ENCODE measurements at places on chromosomes 5 and 9. TPM values are rescaled to one million over a fixed set of nuclear protein-coding genes. Genes with fewer than 3 reads are reported as not detected.

Gene SHISAL2B
- not detected for total RNA-seq

Gene HK3
- not detected for total RNA-seq

Gene ARAP3
- total RNA-seq, result 3.9 TPM

Gene EDIL3
- 16.3 TPM for total RNA-seq

Gene NXNL2
- total RNA-seq, result 3.1 TPM

Gene BTNL8
- not detected for total RNA-seq

Gene TAS2R1
- not detected for total RNA-seq

Gene ZNF367
- total RNA-seq, result 9.3 TPM

Gene MYORG
- total RNA-seq, result 0.13 TPM

- DNase-seq, result no peak
Observed at GRCh38 chr5:96636046-96636445, 26.1 kb upstream of the CAST start.

DNA sequence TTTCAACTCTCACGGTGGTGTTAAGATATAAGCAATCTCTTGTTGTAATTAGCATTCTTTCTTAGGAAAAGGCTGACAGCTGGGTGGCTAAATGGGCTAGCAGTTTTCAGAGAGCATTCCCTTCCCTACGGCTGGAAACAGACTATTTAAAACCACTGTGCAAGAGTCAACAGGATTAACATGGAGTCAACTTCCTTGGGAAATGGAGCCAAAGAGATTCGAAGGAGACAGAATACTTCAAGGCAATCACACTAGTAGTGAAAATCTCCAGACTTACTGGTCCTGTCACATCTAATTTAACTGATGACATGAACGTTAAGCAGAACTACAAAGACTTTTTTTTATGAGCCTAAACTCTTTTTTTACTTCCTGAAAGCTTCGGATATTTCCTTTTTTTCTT lies 453.3 kb upstream of the ITGA1 start:
- no peak for DNase-seq

GRCh38 chr9:74497748-74498620 lies 849 bp downstream of the RORB start:
- DNase-seq, result peak; percentile 40

- DNase-seq, result no peak
Observed at GRCh38 chr5:162324328-162324727, 256.8 kb downstream of the GABRG2 start.

GRCh38 chr9:85292261-85292660 lies 449.5 kb downstream of the AGTPBP1 start:
- DNase-seq, result no peak

DNA sequence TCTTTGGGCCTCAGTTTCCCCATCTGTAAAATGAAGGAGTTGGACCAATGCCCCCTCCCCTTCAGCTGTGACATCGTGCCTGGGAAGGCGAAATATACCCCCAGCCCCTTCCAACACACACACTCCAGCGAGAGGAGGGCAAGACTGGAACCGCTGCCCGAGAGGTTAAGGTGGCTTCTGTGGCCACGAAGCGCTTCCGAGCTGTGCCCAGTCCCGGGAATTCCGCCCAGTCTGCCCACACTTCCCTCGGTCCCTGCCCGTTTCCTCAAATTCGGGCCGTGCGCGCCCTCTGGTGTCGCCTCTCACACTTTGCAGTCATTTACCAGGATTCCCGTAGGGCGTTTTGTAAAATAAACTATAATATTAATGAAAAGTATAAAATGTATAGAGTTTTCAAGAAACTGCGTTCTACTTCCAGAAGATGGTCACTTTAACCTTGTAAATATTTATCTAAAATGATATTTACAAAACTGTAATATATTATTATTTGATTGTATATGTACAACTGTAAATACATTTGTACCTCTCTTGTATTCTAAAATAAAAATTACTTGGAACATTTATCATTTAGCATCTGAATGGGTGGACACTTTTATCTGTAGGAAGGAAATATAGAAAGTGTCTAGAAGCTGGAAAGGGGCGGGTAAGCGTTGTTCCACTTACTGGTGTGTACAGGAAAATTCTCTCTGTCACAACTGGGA lies 11.0 kb upstream of the EXOSC2 start:
- DNase-seq, result peak; percentile 92

GRCh38 chr9:1535051-1535450 lies 480.1 kb upstream of the SMARCA2 start:
- no peak for DNase-seq

DNA sequence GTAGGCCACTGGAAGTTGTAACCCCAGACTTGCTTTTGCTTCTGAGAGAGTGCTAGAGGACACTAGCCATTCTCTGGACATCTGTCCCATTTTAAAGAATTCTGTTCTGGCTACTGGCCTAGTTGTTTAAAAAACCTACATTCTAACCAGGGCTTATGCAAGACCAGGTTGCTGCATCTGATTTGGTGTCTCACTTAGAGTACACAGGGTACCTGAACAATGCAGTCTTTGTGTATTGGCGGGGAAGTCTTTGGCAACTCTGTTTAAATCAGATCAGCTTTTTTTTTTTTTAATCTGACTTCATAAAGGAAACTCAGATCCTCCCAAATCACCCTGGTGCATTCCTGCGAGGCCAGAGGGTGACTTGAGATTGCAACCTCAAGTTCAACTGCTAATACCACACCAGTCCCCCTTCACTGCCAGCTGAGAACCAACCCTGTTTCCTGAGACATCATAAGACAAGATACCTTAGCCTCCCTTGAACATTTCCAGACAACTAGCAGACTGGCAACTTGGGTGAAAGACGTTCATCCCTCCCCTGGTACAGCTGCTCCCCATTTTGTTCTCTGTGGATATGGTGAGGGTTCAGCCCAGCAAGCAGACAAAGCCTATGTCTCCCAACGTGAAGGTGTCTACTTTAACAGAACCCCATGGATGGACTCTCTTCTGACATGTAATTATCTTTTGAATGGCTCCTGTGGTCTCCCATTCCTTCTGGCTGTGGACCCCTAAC lies 27.0 kb downstream of the SKP1 start:
- DNase-seq, result peak; percentile 12

DNA sequence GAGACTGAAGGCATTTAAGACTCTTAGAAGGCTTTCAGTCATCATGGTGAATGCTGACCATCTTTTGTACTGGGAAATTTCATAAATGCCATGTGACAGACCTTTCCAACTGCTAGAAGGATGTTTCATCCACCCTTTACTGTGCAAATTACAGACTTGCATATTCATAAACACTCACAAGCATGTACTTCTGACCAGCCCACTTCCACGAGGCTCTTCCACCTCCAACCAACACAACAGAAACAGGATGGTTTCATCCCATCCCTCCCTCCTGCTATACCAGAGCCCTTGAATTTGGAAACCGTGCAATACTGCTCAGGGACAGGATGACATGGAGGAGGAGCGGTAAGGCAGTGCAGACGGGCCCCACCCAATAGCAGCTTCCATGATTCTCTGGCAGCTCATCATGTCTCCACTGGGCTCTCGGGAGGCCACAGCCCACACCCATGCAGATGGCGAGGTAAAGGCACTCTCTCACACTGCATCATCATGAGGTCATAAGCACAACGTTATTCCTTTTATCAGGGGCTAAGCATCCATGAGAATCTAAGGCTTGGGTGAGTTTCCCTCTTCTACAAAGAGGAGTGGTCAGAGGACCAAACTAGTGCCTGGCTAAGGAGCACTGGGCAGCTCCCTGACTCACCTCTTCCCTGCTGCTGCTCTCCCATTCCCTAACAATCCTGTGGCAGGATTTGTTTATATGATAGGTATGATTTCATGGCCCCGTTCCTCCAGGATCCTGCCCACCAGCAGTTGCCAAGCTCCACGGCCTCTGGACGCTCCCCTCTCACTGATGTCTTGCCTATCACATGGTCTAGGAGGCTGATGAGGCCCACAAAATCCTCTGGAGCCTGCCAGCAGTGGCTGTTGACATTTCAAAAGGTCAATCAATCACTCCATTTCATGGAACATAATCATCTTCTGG lies 94.4 kb upstream of the FSTL4 start:
- DNase-seq, result no peak

DNA sequence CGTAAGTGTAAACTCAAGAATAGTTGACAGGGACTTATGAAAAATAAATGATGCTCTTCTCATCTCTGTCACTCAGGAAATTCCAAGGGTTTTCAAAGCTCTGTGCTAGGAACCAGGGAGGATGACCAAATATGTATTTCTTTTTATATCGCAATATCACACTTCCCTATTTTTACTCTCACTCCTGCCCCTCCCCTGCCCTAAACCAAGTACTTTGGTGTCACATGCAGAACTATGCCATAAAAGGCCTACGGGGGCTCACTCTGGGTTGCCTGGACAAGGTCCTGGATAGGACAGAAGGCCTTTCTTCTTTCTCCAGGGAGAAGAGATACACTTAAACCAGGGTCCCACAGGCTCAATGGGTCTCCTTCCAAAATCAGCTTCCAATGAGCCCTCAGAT lies 8.3 kb upstream of the RETREG1 start:
- no peak for DNase-seq

DNA sequence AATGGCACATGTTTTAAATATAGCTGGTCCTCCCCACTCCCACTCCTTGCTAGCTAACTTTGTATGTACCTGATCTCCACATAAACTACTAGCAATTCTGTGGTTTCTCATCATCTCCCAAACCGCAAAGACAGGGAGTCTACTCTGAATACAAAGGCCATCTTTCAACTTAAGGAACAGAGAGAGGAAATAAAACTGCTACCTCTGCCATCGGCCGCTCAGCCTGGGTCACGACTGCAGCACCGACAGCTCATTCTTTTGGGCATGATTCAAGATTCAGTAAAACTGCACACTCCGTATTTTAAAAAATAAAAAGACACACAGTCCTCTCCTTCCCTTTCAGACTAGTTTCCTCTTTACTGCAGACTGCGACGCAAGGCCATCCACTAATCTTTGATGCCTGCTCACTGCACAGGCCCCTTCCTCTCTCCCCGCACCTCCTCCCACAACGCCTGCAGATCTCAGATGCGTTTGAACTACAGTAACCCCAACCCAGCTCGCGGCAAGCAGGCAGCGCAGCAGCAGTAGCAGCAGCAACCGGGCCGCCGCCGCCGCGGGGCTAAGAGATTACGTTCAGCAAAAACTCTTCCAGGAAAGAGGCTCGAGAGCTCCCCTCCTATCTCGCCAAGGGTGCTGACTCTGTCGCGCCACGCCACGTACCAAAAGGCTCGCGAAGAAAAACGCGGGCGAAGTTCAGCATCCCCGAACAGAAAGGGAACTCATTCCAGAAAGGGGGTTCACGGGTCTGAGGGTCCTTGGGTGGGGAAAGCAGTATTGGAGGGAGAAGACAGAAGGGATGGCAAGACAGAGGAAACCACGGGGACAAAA lies 1.5 kb downstream of the RNF145 start:
- peak; percentile 88 for DNase-seq

DNA sequence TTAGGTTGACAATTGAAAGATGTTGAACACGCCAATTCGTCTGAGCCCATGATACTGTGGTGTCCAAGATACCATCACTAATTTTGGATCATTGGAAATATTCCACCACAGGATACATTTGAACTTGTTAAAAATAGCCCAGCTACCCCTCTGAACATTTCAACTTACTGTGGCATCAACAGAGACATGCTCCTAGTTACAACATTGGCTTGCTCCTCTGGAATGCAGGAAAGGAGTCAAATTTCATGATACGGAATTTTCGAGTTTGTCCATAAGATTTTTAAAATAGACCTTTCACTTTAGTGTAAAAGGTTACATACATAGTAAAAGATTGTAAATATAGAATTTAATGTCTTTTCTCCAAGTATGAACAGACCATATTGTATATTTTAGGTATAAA lies 12.8 kb downstream of the SEMA5A start:
- no peak for DNase-seq

DNA sequence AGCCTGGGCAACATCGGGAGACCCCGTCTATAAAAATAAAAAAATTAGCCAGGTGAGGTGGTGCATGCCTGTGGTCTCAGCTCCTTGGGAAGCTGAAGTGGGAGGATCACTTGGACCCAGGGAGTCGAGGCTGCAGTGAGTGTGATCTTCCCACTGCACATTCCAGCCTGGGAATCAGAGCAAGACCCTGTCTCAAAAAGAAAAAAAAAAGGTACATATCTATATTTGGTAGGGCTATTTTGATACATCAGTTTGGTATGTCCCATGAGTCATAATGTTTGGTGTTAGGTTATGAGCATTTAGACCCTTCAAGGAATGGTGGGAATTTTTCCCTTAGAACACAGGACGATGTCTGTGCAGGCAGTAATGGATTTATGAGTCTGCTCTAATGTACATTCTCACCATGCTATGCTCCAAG lies 55.3 kb upstream of the POU4F3 start:
- DNase-seq, result peak; percentile 82

GRCh38 chr9:34579104-34579807 lies 10.3 kb downstream of the CNTFR start:
- DNase-seq, result no peak

- DNase-seq, result peak; percentile 38
Observed at GRCh38 chr9:133443982-133444381, 15.8 kb upstream of the CACFD1 start.

DNA sequence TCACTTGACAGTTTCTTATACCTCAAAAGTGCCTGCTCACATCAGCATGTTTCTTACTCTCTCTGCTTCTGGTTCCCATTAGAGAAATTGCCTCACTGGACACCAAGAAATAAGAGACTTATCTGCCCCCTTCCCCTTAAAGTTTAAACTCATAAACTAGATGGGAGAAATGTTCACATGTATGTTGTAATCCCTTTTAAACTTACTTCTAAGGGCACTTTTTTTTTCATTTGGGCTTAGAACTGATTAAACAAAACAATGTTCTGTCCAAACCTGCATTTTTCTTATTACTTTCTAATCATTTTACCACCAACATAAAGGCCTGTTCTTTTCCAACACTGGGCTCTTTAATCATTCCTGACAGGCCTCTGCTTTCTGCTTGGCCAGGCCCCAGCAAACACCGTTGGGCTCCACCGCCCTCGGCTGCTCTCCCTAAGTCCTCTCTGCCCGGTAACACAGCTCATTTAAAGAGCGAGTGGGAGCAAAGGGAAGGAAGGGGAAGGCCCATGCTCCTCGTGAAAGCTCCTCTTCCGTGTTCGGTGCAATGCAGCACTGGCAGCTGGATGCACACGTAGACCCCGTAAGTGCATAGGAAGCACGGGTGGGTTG lies 53.4 kb downstream of the ROR2 start:
- DNase-seq, result peak; percentile 32

DNA sequence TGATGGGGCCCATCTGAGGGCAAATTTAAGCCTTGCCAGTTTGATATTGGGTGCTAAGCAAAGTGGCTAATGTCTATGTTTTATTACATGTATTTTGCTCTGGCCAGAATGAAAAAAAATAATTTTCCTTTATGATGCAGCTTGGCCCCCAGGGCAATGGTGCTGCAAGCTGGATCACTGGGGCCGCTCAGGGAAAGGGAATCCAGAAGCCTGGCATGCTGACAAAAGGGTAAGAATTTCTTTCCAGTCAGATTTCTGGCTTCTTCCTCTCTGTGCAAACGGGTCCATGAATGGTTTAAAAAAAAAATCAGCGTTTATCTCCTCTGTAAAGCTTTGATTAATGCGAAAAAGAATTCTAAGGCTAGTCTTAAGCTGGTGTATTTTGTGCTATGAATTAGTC lies 138.4 kb downstream of the MAPKAP1 start:
- DNase-seq, result peak; percentile 68

- no peak for DNase-seq
Observed at GRCh38 chr5:148314187-148314586, 2.0 kb downstream of the SPINK7 start.

Data from GM23248 (cell line).